8988T (cell line): ENCODE measurements at places on chromosomes 5 and 9.

- DNase-seq: no peak
These were observed 3.7 kb downstream of the ANXA1 start for GRCh38 chr9:73155377-73155776.

DNA sequence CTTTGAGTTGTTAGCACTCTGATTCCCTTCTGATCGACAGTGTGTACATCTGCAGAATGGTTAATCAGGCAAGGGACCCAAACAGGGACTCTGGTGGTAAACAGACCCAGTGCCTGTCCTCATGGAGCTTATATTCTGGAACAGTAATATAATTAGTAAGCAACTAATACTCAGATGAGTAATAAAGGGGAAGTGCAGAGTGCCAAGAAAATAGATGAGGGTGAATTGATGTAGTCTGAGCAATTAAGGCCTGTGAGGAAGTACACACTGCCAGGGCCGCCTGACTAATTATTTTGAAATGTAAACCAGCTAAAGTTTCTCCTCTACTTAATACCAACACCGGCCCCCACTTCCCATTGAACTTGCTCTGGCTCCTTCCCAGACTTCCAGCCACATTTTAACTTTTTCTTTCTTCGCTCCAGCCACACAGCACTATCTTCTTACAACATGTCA is 4.2 kb downstream of the DHX29 start:
- DNase-seq: no peak

DNA sequence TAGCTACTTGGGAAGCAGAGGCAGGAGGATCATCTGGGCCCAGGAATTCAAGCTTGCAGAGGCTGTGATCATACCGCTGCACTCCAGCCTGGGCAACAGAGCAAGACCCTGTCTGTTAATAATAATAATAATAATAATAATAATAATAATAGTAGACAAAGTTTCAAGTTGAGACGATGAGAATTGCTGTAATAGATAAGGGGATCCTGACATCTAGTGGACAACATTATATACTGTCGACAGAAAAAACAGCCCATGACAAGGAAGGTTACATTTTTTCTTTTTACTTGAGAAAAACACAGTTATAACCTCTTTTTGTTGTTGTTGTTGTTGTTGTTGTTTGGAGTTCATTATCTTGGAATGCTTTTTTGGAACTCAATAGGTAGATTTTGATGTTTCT is 35.3 kb downstream of the NDFIP1 start:
- no peak for DNase-seq

- DNase-seq: no peak
These were observed 75.4 kb downstream of the OSMR start for GRCh38 chr5:38921174-38921573.

DNA sequence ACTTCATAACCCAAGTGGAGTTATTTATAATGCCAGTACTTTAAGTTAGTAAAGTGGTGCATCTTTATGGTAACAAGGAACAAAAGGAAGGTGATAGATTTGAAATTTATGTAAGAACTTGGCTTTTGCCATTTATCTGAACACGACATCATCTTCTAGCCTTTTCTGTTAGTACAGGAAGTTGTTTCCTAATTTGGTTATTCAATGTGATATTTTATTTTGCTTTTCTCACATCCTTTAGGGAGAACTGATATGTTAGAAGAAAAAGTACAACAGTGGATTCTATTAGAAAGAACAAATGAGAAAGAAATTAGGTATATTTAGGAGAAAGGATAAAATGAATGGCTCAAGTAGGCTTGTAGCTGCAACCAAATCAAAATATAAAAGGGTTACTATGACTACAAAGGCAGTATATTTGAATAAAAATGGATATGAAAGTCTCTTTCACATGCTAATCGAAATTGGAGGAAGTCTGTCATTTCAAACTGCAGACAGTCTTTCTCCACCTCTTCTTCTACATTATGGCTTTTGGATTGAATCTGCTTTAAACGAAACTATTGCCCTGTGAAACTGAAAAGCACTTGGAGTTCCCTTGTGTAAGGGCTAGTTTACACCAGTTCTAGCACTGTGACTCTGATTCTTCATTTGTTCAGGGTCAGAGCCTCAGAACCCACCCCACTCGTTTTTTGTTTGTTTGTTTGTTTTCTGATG is 18.5 kb upstream of the SLC24A2 start:
- DNase-seq: no peak

DNA sequence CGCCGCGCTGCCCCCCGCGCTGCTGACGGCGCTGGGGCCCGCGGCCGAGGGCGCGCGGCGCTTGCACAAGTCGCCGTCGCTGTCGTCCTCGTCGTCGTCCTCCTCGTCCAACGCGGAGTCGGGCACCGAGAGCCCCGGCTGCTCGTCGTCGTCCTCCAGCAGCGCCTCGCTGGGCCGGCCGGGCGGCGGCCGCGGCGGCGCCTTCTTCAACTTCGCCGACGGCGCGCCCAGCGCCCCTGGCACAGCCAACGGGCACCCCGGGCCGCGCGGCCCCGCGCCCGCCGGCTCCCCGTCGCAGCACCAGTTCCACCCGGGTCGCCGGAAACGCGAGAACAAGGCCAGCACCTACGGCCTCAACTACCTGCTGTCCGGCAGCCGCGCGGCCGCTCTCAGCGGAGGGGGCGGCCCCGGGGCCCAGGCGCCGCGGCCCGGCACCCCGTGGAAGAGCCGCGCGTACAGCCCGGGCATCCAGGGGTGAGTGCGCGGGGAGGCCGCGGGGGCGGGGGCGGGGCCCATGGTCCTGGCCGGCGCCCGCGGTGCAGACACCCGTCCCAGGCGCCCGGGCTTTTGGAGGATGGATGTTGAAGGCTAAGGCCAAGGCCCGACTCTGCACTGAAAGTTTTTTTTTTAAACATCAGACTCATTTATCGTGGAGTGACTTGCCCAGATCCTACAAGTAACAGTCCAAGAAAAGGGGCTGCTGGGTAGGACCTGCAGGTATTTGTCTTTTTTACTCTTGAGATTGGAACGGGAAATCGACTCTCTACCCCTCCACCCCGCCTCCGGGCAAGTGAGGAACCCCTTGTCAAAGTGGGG is 1.2 kb downstream of the TENT4A start:
- DNase-seq: peak; percentile 71

- no peak for DNase-seq
These were observed 29.4 kb downstream of the HACD4 start for GRCh38 chr9:21002040-21002439.

DNA sequence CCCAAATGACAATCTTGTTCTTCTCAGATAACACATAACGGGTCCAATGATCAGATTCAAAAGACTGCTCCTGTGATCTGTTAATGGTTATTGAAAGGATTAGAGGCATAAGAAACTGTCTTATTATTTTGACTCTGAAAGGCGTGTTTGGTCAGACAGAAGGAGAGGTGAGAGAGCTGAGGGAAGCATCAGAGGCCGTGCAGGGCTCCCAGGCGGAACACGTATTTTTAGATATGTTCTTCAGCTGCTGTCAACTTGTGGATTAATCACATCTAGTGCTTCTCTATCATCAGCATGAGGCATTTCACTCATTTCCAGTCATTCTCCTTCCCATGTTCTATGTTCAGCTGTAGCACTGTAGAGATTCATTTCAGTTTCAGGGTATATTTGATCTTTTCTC is 199.8 kb downstream of the MAPKAP1 start:
- no peak for DNase-seq

DNA sequence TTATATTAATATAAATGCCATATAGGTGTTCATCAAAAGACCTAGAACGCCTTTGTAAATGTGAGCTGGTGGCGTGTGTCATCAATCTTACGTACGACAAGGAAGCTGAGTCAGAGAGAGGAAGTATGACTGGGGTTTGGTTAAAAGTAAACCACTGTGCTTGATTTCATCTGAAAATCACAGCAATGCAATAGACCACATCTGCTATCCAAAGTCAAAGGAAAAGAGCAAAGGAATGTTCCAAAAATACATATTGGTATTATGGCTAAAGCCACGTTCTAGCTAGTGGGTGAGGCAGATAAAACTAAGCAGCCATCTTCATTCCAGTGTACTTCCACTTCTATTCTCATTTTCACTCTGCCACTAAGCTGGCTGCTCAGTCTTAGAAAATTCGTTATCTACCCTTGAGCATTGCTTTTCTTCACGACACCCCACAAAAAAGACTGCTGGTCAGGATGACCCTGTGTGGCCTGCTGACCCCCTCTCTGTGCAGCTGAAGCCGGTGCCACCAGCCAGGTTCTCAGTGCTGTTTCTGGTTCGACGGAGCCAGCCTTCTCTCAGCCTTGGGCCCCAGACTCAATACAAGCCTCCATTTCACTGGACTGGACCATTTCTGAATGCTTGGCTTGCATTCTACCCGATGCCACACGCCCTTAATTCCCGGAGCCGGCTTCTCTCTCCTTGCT is 23.8 kb downstream of the SHC3 start:
- peak; percentile 30 for DNase-seq

- no peak for DNase-seq
These were observed 69.6 kb downstream of the EPB41L4B start for GRCh38 chr9:109251080-109251775.

DNA sequence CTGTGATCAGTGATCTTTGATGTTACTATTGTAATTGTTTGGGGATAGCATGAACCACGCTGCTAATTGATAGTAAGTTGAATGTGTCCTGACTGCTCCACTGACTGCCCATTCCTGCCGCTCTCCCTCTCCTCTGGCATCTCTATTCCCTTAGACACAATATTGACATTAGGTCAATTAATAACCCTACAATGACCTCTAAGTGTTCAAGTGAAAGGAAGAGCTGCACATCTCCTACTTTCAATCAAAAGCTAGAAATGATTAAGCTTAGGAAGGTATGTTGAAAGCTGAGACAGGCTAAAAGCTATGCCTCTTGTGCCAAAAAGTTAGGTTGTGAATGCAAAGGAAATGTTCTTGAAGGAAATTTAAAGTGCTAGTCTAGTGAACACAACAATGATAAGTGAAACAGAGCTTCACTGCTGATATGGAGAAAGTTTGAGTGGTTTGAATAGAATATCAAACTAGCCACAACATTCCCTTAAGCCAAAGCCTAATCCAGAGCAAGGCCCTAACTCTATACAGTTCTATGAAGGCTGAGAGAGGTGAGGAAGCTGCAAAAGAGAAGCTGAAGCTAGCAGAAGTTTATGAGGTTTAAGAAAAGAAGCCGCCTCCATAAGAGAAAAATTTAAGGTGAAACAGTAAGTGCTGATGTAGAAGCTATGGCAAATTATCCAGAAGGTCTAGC is 12.9 kb downstream of the CLINT1 start:
- no peak for DNase-seq

GRCh38 chr5:65674749-65675148 is 47.2 kb downstream of the SGTB start:
- DNase-seq: no peak

- no peak for DNase-seq
These were observed 382.3 kb upstream of the CDH10 start for GRCh38 chr5:25027061-25027460.

DNA sequence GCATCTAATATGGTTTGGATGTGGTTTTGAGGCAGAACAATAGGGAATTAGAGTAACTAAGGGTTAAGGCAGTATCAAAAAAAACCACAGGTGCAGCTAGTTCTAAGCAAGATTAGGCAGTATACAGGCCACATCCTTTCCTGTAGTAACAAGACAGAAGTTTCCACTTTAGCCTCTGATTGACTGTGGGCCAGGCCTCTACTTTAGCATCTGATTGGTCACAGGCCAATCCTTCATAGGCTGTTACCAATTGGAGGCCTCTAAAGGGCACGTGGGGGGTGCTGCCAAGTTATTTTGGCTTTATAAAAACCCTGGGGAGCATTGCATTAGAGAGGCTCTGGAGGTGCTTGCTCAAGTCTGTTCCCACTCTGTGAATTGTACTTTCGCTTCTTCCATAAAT is 144.1 kb upstream of the ST8SIA4 start:
- DNase-seq: no peak

DNA sequence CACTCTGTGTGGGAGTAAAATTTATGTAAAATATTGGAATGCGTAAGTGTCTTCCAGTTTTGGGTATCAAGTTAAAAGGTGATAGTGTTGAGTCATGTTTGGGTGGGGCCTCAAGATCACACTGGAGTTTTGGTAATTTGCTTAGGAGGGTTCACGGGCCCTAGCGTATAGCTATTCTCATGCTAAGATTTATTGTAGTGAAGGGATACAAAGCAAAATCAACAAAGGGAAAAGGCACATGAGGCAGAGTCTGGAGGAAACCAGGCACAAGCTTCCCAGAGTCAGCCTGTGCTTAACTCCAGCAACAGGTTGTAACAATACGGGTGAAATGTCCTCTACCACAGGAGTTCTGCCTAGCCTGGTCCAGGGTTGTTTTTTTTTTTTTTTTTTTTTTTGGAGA is 20.2 kb downstream of the HSPA4 start:
- DNase-seq: no peak
